ENCODE measurements at places on chromosomes 13 and 19.

DNA sequence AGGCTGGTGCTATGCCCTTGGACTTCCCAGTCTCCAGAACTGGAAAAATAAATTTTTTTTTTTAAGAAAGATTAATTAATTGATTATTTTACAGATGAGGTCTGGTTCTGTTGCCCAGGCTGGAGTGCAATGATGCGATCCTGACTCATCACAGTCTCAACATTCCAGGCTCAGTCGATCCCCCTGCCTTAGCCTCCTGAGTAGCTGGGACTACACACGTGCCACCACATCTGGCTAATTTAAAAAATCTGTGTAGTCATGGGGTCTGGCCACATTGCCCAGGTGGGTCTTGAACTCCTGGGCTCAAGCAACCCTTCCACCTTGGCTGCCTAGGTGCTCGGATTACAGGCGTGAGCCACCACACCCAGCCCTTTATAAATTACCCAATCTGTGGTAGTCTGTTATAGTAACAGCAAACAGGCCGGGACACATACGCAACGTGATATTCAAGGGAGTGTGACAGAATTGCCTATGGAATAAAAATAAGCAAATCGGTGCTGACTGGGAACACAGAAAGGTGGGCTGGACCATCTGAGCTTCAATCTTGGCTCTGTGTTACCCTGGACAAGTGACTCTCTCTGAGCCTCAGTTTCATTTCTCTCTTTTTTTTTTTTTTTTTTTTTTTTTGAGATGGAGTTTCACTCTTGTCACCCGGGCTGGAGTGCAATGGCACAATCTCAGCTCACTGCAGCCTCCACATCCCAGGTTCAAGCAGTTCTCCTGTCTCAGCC, 42.8 kb downstream of the PIN1 start:
- peak; percentile 66 for DNase-seq

DNA sequence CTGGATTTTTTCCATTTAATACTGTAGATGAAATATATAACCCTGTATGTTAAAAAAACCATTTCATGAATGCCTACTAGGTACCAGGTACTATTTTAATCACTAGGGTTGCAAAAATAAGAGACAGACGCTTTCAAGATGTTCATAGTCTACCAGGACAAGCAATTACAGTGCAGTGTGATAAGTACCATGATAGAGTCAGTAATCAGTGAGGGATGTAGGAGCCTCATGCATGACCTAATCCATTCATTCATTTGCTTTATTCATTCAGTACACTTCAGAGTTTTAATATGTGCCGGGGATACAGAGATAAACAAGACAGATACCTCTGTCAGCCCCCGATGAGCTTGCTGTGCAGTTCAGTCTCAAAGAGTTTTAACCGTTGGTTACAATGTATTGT, 3.0 kb downstream of the WASF3 start:
- DNase-seq = no peak

GRCh38 chr19:27889156-27889555, 1323.8 kb downstream of the UQCRFS1 start:
- peak; percentile 24 for DNase-seq

GRCh38 chr13:26436914-26437313, 120.6 kb upstream of the WASF3 start:
- DNase-seq = no peak

GRCh38 chr13:64276232-64276631, 2860.6 kb upstream of the PCDH20 start:
- DNase-seq = no peak

DNA sequence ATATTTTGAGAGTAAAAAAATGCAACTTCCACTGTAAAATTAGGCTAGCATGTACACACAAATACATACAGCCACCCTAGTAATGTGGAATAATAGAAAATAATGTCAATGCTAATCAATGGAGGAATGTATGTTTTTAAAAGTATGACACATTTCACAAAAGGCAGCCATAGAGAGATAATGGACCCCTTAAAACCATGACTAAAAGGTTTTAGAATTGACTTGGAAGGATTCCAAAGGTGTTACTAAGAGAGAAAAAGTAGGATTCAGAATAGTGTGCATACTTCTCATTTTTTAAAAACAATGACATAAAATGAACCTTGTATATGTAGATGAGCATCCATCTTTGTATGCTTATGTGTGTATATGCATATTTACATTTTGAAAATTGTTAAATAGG, 597.9 kb upstream of the PCDH9 start:
- DNase-seq = no peak

GRCh38 chr19:3985643-3986259, 488 bp upstream of the EEF2 start:
- DNase-seq = no peak

DNA sequence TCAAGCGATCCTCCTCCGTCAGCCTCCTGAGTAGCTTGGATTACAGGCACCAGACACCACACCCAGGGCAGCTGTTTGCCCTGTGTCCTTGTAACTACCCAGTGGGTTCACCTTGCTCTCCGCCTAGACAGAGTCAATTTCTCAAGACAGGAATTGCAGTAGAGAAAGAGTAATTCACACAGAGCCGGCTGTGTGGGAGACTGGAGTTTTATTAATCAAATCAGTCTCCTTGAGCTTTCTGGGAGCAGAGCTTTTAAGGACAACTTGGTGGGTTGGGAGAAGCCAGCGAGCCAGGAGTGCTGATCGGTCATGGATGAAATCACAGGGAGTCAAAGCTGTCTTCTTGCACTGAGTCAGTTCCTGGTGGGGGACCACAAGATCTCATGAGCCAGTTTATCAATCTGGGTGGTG, 20.6 kb upstream of the ADGRE1 start:
- DNase-seq = no peak

DNA sequence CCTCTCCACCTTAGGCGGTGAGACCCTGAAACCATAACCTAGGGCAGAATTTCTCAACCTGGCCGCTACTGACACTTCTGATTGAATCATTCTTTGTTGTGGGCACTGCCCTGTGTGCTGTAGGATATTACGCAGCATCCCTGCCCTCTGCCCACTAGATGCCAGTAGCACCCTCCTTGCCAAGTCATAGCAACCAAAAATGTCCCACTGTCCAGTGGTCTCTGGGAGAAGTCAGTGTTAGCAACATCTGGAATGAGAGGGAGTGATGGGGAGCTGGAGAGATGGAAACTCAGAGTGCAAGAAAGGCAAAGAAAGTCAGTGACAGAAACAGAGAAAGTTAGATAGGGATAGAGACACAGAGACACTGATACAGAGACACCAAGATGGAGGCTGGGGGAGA, 13.6 kb downstream of the KLK4 start:
- no peak for DNase-seq

GRCh38 chr19:8458380-8458779, 13.6 kb downstream of the HNRNPM start:
- DNase-seq = no peak

GRCh38 chr13:109000207-109000606, 370.8 kb downstream of the MYO16 start:
- no peak for DNase-seq

DNA sequence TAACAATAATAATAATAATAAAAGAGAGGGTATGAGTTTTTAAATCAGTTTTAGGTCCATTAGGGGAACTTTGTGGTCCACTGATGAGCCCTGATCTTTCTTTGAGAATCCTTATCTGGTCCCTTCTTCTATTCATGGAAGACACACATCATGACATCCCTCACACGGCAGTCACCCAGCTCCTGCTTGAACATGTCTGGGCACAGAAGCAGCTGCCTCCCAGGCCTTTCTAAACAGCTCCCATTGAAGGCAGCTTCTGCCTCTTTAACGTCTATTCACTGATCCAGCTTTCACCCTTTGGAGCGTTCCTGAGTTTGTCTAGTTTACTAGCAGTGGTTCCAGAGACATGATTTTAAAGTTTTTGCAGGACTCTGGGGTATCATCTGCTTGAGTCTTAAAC, 42.6 kb upstream of the STK24 start:
- no peak for DNase-seq

- DNase-seq = no peak
Measured at GRCh38 chr19:50418176-50419021, at the start of gene SPIB. Gene SPIB, plus strand, starts transcription at chr19:50418938. Its CDS starts 25 bp downstream, at chr19:50418963.

- DNase-seq = no peak
Measured at GRCh38 chr19:5960005-5961001, 17.6 kb downstream of the RANBP3 start.

- DNase-seq = peak; percentile 88
Measured at GRCh38 chr19:7783991-7784423, 21.0 kb downstream of the CLEC4M start.

DNA sequence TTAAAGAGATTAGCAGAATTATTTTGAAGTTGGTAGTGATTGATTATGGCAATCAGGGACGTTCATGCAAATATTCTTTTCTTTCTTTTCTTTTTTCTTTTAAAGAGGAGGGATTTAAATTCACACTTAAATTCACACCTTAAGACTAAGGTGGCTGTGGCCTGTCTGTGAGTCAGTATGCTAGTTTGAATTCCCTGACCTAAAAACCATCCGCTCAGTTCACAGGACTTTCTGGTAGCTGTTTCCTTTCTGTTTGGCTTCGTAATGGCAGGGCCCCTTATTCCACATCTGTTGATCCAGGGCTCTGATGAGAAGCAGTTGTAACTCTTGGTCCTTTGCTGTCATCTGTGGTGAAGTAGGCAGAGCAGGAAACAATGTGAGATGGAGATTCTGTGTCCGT, 7.5 kb downstream of the TNFSF11 start:
- DNase-seq = no peak

GRCh38 chr19:16067205-16067938, 8.9 kb upstream of the TPM4 start:
- DNase-seq = no peak

DNA sequence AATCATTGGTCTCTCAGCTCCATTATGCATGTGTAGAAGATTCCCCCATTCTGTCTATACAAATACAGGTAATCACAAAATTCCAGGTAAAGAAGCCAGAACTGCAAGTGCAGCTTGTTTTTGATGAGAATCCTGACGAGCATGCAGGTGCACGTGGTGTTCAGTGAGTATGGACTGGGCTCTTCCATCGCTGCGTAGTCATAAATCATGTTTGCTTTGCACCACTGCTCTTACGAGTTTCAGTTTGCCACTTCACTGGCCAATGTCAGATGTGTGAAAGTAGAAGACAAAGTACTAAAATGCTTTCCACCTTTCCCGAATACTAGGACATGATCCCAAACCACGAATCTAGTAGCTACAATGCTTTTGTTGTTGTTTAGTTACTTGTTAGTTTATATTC, 390.7 kb downstream of the LIG4 start:
- DNase-seq = no peak

DNA sequence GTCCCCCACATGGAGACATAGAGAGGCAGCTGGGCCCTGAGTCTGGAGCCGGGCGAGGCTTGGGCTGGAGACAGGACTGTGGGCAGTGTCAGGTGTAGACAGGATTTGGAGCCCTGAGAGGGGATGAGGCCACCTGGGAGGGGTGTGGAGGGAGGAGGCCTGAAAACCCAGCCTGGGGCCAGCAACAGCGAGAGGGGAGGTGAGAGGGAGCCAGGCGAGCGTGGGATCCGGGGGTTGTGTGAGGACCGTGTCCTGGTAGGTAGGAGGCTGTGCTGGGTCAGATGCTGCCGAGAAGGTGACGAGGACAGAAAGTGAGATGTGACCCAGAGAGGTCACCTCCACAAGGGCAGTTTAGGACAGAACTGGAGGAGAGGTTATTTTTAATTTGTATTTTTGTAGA, 7.4 kb downstream of the MPND start:
- DNase-seq = no peak

GRCh38 chr19:16136185-16136999, 7.1 kb upstream of the HSH2D start:
- DNase-seq = no peak

DNA sequence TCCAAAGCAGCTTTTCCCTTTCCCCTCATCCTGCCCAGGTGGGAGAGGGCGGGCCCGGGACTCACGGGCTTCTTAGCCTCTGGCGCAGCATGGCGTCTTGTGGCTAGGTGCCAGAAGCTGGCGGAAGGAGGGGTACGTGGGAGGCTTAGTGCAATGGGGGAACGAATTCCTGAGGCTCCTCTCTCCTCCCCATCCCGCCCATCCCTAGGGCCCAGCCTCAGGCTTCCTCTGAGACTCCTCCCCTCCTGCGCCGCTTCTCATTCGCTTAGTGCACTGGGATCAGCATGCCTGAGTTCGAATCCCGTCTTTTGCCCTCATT, 297.8 kb downstream of the ZNF536 start:
- DNase-seq = peak; percentile 45

- DNase-seq = no peak
Measured at GRCh38 chr13:101144808-101145419, 271.4 kb downstream of the NALCN start.

Measured in islet precursor cell (in vitro differentiated cells).